ENCODE measurements at places on chromosomes 12 and 14. TPM values are rescaled to one million over a fixed set of nuclear protein-coding genes. Genes with fewer than 3 reads are reported as not detected.

The LRIG3 gene
- 241 TPM for total RNA-seq

The ASB2 gene
- total RNA-seq: 0.38 TPM

The RNASE7 gene
- total RNA-seq: not detected

The NELL2 gene
- total RNA-seq: not detected

The SLC10A1 gene
- not detected for total RNA-seq
